ENCODE measurements at places on chromosomes 5 and 9.

GRCh38 chr5:44002381-44002901 lies 386.8 kb downstream of the FGF10 start:
- DNase-seq, result no peak

DNA sequence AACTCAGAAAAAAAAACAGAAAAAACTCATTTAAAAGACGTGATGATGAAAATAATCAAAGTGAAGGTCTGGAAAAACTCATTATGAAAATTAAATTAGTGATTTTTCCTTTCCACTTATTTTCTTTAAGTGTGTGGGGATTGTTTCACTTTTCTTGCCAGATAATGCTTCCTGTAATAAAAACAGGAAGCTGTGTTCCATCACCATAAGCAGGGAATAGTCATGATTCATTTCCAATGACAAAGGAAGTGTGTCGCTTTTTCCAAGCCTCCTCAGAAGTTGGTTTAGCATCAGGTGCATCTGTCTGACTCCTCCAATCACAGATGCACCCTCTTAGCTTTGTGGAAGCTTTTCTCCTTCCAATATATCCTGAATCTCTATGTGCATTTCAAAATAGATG lies 2068.7 kb downstream of the MAT2B start:
- DNase-seq, result no peak

- no peak for DNase-seq
These were observed 23.2 kb upstream of the STXBP1 start for GRCh38 chr9:127588740-127589506.

GRCh38 chr5:95027775-95028174 lies 257.1 kb downstream of the MCTP1 start:
- DNase-seq, result no peak

DNA sequence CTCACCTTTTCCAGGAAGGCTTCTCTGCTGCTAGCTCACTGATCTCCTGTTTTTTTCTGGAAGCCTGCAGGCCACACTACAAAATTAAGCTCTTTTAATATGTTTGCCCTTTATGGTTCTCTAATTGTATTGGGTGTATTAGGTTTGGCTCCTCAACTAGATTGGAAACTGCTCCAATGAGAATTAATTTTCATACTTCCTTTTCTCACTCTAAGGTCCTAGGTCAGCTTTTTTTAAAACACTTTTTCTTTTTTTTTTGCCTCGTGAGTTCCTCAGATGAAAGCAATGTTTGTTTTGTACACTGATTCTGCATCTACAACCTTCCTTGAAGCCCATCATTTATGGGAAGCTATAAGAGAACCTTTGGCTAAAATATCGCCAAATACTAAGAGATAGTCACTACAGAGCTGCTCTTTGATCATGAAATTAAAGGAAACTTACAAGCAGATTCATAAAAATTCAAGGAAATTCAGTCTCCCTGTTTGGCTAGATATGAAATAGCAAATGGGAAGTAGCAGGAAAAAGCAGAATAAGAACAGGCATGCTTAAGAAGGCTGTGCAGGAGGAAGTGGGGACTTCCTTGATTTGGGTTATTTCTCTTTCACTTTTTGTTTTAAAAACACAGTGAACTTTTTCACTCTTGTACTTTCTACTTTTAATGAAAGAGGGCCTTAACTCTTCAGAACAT lies 55.2 kb upstream of the FYB1 start:
- DNase-seq, result peak; percentile 50

DNA sequence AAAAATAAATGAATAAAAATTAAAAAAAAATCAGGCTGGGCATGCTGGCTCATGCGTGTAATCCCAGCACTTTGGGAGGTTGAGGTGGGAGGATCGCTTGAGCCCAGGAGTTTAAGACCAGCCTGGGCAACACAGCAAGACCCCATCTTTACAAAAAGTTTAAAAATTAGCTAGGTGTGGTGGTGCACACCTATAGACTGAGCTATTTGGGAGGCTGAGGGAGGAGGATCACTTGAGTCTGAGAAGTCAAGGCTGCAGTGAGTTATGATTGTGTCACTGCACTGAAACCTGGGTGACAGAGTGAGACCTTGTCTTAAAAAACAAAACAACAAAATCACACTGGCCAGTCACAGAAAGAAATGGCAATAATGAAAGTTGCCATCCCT lies 3.4 kb upstream of the CNTRL start:
- no peak for DNase-seq

GRCh38 chr5:172118891-172119290 lies 69.1 kb downstream of the STK10 start:
- no peak for DNase-seq

- no peak for DNase-seq
These were observed 122.9 kb downstream of the NXNL2 start for GRCh38 chr9:88657893-88658292.

DNA sequence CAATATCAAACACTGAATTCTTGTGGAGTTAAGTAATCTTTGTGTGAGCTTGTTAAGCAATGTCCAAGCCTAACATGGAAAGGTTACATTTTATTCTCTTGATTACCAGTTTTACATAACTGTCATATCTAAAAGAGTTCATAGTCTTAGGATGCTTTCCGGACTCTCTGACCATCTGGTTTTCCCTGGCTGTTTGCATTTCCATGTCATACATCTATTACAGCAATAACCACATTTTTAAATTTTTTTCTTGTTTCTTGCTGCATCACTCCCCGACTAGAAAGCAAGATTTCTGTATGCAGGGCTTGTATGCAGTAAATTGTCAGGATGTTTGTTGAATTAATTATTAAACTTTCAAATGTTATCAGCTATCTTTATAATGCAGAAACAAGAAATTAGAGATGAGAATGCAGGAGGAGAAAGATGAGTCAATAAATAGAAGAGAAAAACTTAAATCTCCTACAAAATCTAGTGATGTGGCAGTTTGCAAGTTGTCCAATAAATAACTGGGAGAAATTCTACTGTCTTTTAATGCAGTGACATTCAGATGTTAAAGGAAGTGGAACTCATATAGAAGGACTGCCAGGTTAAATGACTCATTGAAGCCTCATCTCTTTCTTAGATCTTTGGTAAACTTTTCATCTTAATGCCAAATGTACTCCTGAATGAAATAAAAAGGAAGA lies 179.6 kb upstream of the SGCD start:
- no peak for DNase-seq

DNA sequence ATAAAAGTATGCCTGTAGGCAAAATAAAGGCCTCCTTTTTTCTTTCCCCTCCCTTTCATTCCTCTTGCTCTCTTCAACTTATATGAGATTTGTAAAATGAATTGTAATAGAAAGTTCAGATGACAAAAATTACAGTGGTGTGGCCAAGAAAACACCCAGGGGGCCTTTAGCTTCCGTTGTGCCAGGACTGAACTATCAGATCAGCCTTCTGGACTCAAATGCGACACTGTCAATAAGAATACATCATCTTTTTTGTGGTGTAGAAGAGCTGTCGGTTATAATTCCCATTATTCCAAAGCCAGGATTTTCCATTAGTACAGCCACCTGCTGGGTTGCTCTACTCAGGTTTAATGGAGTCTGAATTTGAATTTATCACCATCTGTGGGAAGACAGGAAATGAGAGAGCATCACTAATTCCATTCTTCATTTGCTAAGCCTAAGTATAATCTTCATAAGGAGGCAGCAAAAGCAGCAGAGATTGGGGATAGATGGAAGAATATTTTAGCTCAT lies 443.4 kb downstream of the ANXA1 start:
- no peak for DNase-seq

DNA sequence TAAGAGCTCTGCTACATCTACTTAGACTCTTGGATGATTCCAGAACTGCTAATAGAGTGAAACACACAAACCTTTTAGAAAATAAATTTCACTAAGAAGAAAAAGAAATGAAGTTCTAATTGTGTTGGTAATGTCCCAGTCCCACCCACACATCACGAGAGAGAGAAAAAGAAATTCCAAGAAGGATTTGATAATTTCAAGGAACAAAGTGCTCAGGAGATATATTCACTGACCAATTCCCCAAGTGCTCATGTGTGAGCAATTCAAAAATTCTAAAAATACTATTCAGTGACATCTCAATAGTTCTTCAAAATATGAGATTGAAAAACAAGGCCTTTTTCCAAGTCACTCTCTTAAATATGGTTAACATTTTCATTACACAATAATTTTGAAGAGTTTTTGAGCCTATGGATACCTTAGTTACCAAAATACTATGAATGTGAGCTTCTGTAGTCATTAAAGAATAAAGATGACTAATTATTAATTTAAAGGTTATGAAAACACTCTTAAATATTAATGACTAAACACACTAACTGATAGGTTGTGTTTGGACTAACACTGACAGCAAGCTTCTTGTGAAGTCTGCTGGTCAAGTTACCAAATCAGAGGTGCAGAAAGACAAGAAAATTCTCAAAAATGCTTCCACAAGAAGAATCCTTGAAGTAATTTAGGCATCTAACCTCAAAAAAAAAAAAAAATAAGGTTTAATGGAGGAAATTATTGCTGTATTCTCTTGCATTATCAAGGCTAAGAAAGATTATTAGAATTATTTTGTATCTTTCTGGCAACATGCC lies 245.3 kb downstream of the PDE4D start:
- DNase-seq, result no peak

DNA sequence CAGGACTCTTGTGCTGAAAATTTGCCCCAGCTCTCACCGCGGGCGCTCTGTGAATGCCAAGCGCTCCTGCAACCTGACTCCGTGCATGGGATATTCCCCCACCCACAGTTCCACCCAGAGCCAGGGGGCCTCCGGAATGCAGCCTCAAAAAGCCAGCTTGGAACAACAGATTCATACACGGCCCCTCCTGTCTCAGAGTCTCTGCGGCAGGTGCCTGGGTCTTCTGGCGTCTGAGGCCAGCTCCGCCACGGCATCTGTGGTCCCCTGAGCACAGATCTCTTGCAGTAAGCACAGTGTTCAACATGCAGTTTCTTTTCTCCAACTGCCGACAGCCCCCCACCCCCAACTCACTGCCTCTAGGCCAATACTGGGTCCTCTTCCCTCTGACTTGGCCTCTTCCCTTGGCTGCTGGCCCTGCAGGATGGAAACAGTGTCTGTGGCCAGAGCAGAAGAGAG lies 355.7 kb upstream of the IRX2 start:
- DNase-seq, result no peak

DNA sequence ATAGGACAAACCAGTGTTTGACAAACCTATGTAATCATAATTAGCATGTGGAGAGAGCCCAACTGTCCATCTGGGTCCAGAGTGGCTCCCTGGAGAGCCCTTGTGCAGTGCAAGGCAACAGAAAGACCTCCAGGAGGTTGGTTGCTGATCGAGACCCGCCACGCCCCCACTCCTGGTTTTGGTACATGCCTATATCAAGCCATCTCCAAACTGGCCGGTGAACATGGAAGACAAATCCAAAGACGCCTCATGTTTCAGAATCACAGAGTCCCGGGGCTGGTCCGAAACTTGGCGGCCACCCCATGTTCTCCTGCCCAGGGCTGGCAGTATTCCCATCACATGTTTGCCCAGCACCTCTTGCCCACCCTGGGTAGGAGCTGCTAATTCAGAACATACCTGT lies 140.2 kb downstream of the PAX5 start:
- DNase-seq, result no peak

- no peak for DNase-seq
These were observed 1.5 kb downstream of the LCN2 start for GRCh38 chr9:128150594-128151308.

- no peak for DNase-seq
These were observed 223.5 kb upstream of the TNC start for GRCh38 chr9:115341426-115341825.

DNA sequence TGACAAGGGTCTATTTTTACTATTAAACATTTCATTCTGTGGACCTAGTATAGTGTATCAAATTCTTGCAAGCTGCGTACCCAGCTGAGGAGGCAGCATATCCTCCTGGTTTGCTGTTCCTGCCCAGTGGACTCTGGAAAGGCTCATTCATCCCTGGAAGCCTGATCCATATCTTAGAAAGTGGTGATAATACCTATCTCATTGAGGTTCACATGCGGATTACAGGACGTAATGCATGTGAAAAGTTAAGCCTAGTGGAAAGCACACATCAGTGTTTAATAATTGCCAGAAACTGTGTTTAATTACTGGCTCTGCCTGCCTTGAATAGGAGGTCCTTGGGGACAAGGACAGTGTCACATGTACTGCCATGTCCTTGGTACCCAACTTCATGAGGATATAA lies 132.0 kb downstream of the FGF10 start:
- no peak for DNase-seq

DNA sequence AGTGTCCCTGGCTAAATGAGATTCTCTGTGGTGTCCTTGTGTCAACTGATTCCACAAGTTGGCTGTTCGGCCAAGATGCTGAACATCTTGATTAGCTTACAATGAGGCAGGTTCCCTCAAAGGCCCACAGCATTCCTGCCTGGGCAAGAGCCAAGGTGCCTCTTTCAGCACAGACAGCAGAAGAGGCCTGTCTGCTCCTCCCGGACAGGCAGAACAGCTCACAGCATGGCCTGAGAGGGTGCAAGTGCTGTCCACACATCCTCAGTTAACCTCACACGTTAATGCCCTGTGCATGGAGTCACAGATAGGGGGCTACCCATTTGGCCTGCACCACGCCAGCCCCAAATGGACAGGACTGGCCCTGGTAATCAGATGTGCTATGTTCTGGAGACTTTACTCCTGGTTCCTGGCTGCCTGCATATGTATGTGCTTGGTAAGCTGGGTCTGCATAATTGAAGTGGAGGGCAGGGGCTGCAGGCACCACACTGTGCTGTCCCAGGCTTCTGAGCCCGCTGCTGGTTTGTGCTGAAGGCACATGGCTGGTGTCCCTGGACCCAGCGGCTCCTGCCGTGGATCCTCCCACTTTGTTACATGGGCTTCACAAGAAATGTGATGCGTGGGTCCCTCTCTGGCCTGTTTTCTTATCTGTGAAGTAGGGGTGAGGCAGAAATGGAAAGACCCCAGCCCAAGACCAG lies 8.9 kb downstream of the CSF2 start:
- no peak for DNase-seq

DNA sequence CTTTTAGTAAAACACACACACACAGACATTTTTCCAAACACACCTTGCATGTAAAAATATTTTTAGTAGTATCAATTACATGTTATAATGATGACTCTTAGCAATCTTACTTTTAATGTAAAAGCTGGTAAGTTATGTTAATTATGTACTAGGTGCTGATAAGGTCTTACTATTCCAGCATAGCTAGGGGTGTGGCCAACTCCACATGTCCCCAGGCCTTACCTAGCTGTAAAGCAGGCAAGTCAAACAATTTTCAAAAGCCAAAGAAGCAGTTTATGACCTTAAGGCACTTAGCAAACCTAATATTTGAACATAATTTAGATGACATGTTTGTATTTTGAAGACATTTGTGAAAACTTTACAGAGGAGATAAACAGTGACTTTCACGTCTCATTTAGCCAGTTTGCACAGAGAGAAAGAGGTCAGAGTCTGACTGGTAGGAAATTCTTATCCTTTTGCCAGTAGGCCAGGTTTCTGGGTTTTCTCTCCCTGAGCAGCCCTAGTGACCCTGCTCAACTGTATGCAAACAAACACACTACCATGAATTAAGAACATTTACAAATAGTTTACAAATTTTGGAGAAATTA lies 26.5 kb upstream of the GPX3 start:
- no peak for DNase-seq

- no peak for DNase-seq
These were observed 498.8 kb upstream of the TNC start for GRCh38 chr9:115616666-115617239.

- DNase-seq, result no peak
These were observed 593.3 kb upstream of the DMAC1 start for GRCh38 chr9:8392866-8393265.

Measured in hematopoietic multipotent progenitor cell (in vitro differentiated cells).